ENCODE measurements at places on chromosomes 1 and 21.
A peak's percentile ranks its signal among the peaks of the same experiment; 100 is the strongest.

- DNase-seq: no peak
Measured at GRCh38 chr1:18721041-18721440, 90.4 kb downstream of the PAX7 start.

GRCh38 chr1:48552420-48552819 is 80.4 kb upstream of the SPATA6 start:
- no peak for DNase-seq

DNA sequence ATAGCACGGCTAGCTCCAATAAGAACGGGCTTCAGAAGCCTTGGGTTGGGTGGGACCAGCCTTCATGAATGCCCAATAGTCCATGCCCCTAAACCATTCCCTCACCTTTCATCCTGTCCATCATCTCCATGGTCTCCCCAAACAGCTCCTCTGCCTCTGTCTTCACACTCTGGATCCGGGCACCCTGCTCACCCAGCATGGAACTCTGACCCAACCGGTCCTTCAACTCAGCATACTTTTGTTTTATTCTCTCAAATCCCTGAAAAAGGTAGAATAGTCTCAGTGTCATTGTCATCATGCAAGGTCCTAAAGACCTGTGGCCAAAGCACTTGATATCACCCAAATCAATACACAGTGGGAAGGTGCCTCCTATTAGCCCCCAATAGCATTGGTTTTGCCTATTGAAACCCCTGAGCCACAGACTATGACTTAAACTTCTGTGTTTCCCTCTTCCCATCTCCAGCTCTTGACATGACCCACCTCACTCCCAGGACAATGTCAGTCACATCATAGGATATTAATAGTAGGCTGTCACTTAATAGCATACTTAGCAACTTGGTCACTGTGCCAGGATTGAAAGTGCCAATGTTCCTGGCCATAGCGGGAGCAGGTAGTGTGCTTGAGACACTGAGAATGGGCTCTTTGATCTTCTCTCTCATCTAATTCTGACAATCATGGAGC is 33.0 kb downstream of the CAMK1G start:
- no peak for DNase-seq

- DNase-seq: no peak
Measured at GRCh38 chr1:22711591-22712501, 1.2 kb downstream of the EPHB2 start.

- no peak for DNase-seq
Measured at GRCh38 chr1:81470275-81470674, 330.5 kb upstream of the ADGRL2 start.

- no peak for DNase-seq
Measured at GRCh38 chr21:42670884-42671283, 17.5 kb downstream of the PDE9A start.

DNA sequence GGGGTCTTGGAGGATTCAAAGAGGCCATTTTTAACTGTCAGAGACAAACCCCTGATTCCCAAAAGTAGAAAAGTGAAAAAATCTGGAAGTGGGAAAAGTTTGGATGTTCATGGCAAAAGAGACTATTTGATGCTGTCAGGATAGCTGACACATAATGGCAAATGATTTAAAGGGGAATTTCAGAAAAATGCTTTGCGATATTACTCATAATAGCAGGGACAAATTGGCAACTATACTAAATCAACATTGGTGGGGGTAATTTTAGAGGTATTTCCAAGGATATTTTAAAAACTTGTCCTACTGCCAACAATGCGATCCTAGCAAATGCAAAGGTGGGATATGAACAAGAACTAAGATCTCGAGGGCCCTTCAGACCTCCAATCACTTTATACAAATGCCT is 5.3 kb upstream of the GSTM4 start:
- no peak for DNase-seq

GRCh38 chr1:81192647-81193642 is 607.8 kb upstream of the ADGRL2 start:
- DNase-seq: no peak

DNA sequence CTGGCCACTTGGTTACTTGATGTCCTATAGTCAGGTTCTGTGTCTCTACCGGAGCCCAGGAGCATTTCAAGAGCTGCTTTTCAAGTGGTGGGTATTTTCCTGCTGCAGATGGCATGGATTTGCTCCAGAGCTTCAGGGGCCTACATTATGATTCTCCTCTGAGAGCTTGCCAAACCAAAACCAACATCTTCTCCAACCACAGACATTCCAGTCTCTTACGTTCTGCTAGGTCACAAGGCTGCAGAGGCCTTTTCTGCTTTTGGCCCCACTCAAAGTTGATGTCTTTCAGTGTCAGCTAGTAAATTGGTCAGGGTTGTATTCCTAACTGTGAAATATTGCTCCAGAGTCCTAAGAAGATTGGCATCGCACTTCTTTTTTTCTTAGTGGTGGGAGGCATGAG is 14.7 kb upstream of the AQP10 start:
- no peak for DNase-seq

GRCh38 chr1:155472491-155473083 is 90.0 kb downstream of the ASH1L start:
- no peak for DNase-seq

- no peak for DNase-seq
Measured at GRCh38 chr1:241533326-241534115, 1.3 kb downstream of the KMO start.

GRCh38 chr1:235954306-235955283 is 87.9 kb upstream of the LYST start:
- peak; percentile 18 for DNase-seq

GRCh38 chr1:25482211-25482610 is 51.5 kb downstream of the MACO1 start:
- no peak for DNase-seq

GRCh38 chr1:104765085-104765484 is 1015.4 kb downstream of the AMY1C start:
- DNase-seq: no peak

GRCh38 chr1:173100476-173101107 is 49.9 kb upstream of the TNFSF18 start:
- DNase-seq: no peak

DNA sequence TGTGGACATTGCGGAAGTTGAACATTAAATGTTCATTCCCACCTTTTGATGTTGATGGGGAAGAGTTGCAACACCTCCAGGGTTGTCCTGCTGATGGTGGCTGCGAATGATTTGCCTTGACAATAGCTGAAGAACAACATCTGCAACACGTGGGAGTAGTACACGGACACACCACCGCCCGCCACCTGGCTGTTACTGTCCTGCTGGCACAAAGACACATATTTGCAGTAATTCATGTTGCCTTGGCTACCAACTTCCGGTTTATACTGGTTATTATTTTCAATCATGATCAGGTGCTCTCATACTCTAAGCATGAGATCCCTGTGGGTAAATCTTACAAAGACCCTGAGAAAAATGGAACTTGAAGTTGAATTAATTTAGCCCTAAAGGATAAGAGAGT is 55.2 kb downstream of the UBR4 start:
- DNase-seq: no peak

- no peak for DNase-seq
Measured at GRCh38 chr21:17585875-17586450, 26.7 kb downstream of the BTG3 start.

GRCh38 chr21:38747810-38748209 is 57.9 kb upstream of the ETS2 start:
- no peak for DNase-seq

DNA sequence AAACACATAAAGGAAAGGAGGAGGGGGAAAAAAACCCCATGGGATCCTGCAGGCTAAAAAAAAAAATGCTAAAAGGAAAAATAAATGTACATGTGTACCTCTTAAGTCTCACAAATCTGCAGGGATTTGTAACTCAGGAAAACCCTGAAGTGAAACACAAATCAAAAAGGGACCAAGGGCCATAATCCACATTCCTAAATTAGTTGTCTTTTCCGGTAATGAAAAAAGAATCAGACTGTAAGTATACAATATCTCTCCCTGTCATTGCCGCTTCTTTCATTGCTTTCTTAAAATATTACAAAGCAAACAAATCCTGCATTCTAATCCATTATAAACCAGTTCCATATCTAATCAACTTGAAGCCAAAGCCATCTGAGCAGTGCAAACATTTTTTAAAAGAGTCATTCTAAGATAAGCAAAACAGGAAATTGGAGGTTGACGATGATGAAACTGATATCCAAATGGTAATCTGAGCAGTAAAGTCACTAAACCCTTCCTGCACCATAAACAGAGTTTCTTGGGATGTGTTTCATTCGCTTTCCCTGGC is 58.7 kb upstream of the SIM2 start:
- no peak for DNase-seq

- peak; percentile 16 for DNase-seq
Measured at GRCh38 chr1:39919545-39919944, 17.8 kb upstream of the MYCL start.

- peak; percentile 74 for DNase-seq
Measured at GRCh38 chr1:86395751-86396497, at the start of gene ODF2L. TSS of gene ODF2L (minus strand) at chr1:86396323. CDS start at chr1:86387027, 9,296 bp downstream.

- no peak for DNase-seq
Measured at GRCh38 chr21:15466329-15466728, 263.5 kb upstream of the USP25 start.

GRCh38 chr1:156760092-156760795 is 7.1 kb upstream of the PRCC start:
- no peak for DNase-seq

GRCh38 chr1:171792656-171793369 is 11.4 kb downstream of the METTL13 start:
- no peak for DNase-seq

GRCh38 chr1:79594121-79594698 is 587.7 kb upstream of the ADGRL4 start:
- no peak for DNase-seq

GRCh38 chr1:54009406-54009805 is 8.6 kb downstream of the LDLRAD1 start:
- DNase-seq: no peak

DNA sequence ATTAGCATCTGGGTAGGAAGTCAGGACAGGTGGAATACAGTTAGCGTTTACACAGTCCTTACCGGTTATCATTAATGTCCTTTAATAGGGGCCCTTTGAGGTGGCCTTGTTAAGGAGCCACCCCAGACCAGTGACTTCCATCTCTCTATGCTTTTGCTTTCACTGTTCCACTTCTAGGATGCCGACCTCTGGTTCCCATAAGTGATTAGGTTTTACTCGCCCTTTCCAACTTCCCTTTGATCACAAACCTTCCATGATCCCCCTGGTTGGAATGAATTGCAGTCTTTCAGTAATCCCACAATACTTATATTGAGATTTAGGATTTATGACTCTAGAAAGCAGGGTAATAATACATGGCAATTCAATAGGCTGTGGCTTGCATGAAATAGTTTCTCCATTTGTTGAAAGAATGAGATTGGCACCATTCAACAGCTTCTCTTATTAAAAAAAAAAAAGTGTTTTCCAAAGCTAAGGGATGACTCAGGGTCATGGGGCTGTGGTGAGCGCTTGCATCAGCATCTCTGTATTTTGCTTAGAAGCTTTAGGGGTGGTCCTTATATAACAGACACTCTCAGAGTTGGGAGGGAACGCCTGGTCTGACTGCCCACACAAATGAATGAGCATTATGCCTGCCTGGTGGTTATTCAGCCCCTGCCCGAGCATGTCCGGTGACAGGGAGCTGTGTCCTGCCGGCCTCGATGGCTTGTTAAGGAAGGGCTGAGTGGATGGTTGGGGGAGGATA is 110.5 kb downstream of the CNIH3 start:
- DNase-seq: no peak

- no peak for DNase-seq
Measured at GRCh38 chr1:185934476-185935189, 200.4 kb downstream of the HMCN1 start.

DNA sequence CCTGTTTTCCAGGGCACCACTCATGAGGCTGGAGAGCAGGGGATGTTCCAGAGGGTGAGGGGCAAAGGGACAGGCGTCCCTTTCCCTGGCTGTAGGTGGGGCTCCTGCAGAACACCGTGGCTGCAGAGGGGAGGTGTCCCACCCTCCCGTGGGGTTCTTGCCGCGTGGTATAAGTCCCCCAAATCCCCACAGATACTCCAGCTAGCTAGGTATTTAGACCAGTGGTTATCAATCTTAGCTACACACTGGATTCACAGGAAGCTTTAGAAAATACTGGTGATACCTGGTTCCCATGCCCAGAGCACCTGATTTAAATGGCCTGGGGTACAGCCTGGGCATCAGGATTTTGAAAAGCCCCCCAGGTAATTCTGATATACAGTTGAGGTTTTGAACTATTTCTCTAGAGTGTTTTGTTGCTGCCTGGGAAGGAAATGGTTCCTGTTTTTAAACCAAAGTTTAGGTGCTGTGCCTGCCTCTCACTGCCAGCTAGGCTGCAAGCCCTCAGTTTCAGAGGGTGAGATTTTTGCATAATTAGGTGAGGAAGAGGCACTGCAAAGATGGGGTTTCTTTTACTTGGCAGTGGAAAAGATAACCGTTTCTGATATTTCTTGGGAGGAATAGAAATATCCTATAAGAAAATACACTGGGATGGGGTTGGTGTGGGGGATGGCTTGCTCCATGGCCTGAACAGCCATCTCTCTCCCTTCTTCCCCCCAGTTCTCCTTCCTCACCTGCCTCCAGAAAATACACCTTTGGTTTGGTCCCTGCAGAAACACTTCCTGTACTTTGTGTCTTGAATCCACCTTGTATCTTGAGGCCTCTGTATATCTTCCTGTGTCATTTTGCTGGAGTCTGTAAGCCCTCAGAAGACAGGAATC is 51.7 kb downstream of the RASSF5 start:
- no peak for DNase-seq

- no peak for DNase-seq
Measured at GRCh38 chr1:194164755-194165154, 978.3 kb upstream of the B3GALT2 start.

GRCh38 chr21:38293113-38293512 is 36.3 kb downstream of the KCNJ15 start:
- DNase-seq: no peak

DNA sequence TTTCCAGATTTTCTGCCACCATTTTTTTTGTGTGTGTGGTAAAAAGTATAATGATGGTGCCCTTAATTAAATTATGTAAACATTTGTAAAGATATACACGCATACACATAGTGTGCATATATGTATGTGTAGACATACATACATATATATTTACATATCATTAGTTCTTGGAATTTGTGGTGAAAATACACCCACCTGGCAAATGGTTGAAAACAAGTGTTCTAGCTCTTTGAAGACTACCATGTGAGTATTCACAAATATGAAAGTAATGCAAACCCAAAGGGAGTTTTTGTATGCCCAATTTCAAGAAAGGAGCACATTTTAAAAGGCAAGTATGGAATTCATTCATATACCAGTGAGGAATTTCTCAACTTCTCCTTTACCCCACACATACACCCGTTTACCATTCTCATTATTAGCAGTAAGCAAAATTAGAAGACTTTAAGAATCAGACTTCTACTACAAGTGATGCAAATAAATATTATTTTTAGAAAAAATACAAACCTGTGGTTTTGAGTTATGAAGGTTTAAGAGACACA is 8.0 kb downstream of the RABGAP1L start:
- DNase-seq: no peak

- DNase-seq: no peak
Measured at GRCh38 chr21:42125571-42126544, 54.7 kb downstream of the UMODL1 start.

Measured in stimulated activated CD8-positive, alpha-beta memory T cell treated with anti-CD3 and anti-CD28 coated beads, Interleukin-4, amount 100 ng/mL, for 4 hours (primary cell).